CD4-positive, alpha-beta T cell (primary cell): ENCODE measurements at places on chromosomes 12 and 14. TPM values are rescaled to one million over a fixed set of nuclear protein-coding genes. Genes with fewer than 3 reads are reported as not detected.

Gene TAS2R46
- total RNA-seq, result 1.5 TPM

Gene NUAK1
- total RNA-seq, result 0.16 TPM

Gene CDKN3
- 1.4 TPM for total RNA-seq

Gene FGF6
- not detected for total RNA-seq

Gene PTPN21
- total RNA-seq, result not detected

Gene SALL2
- 2.9 TPM for total RNA-seq

Gene CCDC184
- 0.92 TPM for total RNA-seq

Gene RDH5
- total RNA-seq, result 8.8 TPM

Gene ANKRD33
- not detected for total RNA-seq

Gene METTL1
- 12.0 TPM for total RNA-seq

Gene NID2
- total RNA-seq, result not detected

Gene INSM2
- not detected for total RNA-seq

Gene GPR84
- total RNA-seq, result 0.53 TPM

Gene FGD6
- 1.5 TPM for total RNA-seq

Gene C12orf60
- 0.22 TPM for total RNA-seq

Gene ANKS1B
- 0.16 TPM for total RNA-seq

Gene RDH16
- total RNA-seq, result 0.34 TPM

Gene TMPO
- 64.1 TPM for total RNA-seq

Gene PPP1R1A
- total RNA-seq, result not detected

Gene FAIM2
- not detected for total RNA-seq

Gene MYO1A
- total RNA-seq, result 1.1 TPM

Gene KRT1
- total RNA-seq, result 3.9 TPM

Gene CCDC196
- not detected for total RNA-seq

Gene TTC8
- total RNA-seq, result 2.1 TPM

Gene IFI27
- total RNA-seq, result 2.2 TPM

Gene VASH1
- total RNA-seq, result 9.2 TPM

Gene LBHD2
- total RNA-seq, result not detected

Gene CLEC6A
- not detected for total RNA-seq

Gene KRT72
- 83.4 TPM for total RNA-seq

Gene ZC2HC1C
- total RNA-seq, result 0.30 TPM

Gene KLRC3
- not detected for total RNA-seq

Gene AKAP6
- 1.2 TPM for total RNA-seq

Gene KCNH3
- total RNA-seq, result 2.4 TPM

Gene ABCB9
- 5.4 TPM for total RNA-seq

Gene PCK2
- 7.4 TPM for total RNA-seq

Gene OR4K14
- not detected for total RNA-seq

Gene TBX3
- total RNA-seq, result not detected

Gene EPYC
- not detected for total RNA-seq

Gene IFI27L1
- 14.1 TPM for total RNA-seq

Gene C12orf54
- not detected for total RNA-seq

Gene TPH2
- total RNA-seq, result not detected

Gene IRAK3
- total RNA-seq, result 0.59 TPM

Gene NDUFB1
- 45.3 TPM for total RNA-seq

Gene KRT73
- total RNA-seq, result 67.2 TPM
